Mucosa of descending colon (tissue), 3 donors: ENCODE measurements at places on chromosomes 2 and 18. TPM values are rescaled to one million over a fixed set of nuclear protein-coding genes. Genes with fewer than 3 reads are reported as not detected.
A peak's percentile ranks its signal among the peaks of the same experiment; 100 is the strongest.

DNA sequence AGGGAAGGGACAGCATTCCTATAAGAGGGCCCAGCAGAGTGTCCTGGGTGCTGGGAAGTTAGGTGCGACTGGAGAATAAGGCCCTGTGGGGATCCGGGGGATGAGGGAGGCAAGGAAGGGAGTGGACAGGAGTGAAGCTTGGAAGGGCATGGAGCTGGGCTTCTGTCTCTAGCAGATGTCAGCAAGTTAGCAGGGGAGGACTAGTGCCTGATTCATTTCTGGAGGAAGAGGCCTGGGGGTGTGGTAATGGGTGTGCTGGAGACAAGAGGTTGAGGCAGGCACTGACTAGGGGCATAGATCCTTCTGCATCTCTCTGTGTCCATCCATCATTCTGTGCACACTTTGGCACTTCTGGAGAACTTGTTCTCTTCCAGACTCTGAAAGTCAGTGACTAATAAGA, 134.7 kb downstream of the ACOXL start:
- DNase-seq = no peak

GRCh38 chr2:232382331-232383225, 4.0 kb downstream of the ALPP start:
- DNase-seq = no peak

- no peak for DNase-seq
These were observed 2.1 kb downstream of the SERPINB2 start for GRCh38 chr18:63889626-63890025.

- DNase-seq = peak; percentile 81
These were observed at the start of gene PRKCE for GRCh38 chr2:45651415-45652089. TSS of gene PRKCE (plus strand) at chr2:45651675.

GRCh38 chr2:119836455-119837142, 76.9 kb downstream of the PTPN4 start:
- no peak for DNase-seq

GRCh38 chr2:128362889-128363228, 44.2 kb upstream of the HS6ST1 start:
- DNase-seq = no peak

The XIRP2 gene
- total RNA-seq = not detected
